ENCODE measurements at places on chromosomes 6 and 20. TPM values are rescaled to one million over a fixed set of nuclear protein-coding genes. Genes with fewer than 3 reads are reported as not detected.

Gene ACTR5
- total RNA-seq = 7.9 TPM

Gene C2
- total RNA-seq = 3.2 TPM

Gene ARHGAP40
- 3.2 TPM for total RNA-seq

Gene RIPOR2
- total RNA-seq = 2.3 TPM

Gene EDEM2
- total RNA-seq = 27.4 TPM

Gene RFX6
- not detected for total RNA-seq

- no peak for DNase-seq
Measured at GRCh38 chr6:145629478-145629877, 105.8 kb downstream of the EPM2A start.

DNA sequence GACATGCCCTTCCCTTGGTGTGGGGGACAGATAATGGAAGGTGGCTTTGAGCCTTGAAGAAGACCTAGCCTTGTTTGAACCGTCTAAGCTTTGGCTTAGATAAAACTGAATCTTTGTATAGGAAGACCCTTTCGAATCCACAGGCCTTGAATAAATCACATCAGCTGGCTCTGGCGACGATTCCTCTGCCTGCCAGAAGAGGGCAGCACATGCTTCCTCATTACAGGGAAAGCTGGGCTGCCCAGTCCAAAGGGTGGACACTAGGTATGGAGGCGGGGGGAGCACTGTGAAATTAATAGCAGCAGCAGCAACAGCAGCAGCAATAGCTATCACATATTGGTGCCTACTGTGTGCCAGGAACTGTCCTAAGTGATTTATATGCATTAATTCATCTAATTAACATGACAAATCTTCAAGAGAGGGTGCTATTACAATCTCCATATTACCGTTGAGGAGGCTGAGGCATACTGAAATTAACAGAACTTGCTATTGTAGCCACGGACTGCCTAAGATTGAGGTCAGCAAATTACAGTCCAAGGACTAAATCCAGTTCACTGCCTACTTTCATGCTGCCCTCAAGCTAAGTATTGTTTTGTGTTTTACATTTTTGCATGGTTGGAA is 85.1 kb downstream of the CLIC5 start:
- DNase-seq = peak; percentile 56

- DNase-seq = no peak
Measured at GRCh38 chr20:50333812-50334211, 143.2 kb downstream of the CEBPB start.

DNA sequence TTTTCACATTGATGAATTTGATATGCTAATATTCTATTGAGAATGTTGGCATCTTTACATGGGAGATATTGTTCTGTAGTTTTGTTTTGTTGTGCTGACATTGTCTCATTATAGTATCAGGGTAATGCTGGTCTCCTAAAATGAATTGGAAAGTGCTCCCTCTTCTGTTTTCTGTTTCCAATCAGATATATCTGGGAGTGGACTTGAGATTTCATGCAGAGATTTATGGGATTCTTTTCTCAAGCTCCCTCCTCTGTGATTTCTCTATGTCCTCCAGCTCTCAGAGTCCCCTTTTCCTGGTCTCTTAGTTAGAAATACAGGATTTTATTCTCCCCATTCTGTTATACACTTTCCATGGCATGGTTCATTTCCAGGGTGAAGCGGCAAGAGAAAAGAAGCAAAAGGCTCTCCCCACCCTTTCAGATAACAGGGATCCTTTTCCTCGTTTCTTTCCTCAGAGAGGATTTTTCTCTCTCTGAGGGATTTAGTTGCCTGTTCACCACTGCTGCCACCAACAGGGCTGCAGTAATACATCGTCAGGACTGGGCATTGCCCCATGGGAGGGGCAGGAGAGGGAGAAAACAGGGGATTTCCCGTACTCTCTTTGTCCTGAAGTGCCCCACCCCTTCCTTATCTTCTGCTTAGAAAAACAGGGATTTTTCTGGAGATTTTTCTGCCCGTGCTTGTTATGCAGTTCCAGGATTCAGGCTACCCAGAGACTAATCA is 59.3 kb upstream of the STMND1 start:
- DNase-seq = peak; percentile 80

GRCh38 chr20:23230766-23231385 is 119.7 kb upstream of the NXT1 start:
- no peak for DNase-seq

DNA sequence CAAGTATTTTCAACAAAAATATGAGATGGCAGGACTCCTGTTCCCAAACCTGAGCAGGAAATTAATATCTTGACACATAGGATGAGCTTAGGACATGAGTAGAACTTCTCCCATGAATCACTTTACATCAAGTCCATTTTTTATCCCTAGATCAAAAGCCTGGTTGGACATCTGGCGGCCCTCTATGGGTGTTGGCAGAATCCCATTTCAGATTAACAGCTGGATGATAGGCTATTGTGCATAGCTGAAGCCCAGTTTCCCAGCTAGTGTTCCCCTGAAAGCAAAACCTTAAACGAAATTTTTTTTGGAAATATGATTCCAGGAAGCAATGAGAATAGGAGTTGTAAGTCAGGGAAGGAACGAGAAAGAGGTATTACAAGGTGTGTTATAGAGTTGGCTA is 449.4 kb upstream of the CHD6 start:
- no peak for DNase-seq

- DNase-seq = no peak
Measured at GRCh38 chr6:87656857-87657256, 45.2 kb downstream of the AKIRIN2 start.

GRCh38 chr6:44837255-44837654 is 449.7 kb downstream of the CDC5L start:
- DNase-seq = no peak

DNA sequence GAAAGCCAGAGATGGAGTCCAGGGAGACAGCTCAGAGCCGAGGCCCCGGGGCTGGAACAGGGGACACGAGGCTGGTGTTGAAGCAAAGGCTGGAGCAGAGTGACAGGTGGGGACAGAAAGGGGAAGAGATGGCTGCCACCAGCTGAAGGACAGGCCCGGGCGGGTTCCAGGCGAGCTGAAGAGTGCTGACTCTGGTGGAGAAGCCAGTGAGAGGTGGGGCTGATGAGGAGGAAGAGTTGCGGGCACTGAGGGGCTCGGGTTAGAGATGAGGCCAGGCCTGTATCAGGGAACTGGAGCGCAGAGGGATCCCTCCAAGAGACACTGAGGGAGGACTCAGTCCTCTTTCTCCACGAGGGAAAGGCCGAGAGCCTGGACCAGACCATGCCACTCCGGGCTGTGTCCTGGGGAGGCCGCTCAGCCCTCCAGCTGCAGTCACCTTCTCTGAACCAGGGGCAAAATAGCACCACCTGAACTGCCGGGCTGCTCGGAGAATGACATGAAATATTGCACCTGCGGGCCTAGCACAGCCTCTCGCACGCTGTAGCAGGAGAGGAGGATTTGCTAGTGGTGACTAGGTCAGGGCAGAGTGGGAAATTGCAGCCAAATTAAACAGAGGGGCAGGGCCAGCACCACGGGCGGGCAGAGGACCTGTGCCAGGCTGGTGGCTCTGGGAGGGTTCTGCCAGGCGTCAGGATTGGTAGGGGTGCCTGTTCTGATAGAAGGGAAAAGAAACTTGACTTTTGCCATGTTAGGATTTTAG is 175.9 kb downstream of the ZDHHC14 start:
- no peak for DNase-seq

DNA sequence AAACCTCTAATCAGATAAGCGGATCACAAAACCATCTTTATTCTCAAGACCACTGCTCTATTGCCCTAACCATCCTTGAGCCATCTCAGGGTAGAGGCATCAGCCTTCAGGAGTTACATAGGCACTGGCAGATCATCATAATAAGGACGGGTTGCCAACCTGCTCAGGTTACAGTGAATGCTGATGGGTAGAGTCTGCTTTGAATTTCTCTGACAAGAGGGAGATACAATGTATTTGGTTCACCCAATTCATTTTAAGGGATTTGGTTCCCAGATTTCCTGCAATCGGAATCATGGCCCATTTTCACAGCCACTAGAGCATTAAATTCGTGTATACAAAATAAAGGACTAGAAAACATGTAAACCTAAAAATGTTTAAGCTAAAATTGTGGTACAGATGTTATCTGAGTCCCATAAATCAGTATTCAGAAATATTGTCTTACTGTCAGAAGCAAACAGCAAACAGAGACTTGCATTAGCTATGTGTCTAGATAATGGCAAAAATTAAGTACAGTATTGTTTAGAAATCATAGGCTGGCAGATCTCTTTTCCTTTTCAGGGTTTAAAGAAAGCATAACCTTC is 41.9 kb upstream of the TMEM170B start:
- DNase-seq = no peak

- DNase-seq = peak; percentile 39
Measured at GRCh38 chr20:36091561-36092397, 62.8 kb upstream of the EPB41L1 start.

- no peak for DNase-seq
Measured at GRCh38 chr6:21610341-21610740, 16.8 kb downstream of the SOX4 start.

- DNase-seq = peak; percentile 78
Measured at GRCh38 chr6:138593124-138593877, 94.0 kb upstream of the NHSL1 start.

DNA sequence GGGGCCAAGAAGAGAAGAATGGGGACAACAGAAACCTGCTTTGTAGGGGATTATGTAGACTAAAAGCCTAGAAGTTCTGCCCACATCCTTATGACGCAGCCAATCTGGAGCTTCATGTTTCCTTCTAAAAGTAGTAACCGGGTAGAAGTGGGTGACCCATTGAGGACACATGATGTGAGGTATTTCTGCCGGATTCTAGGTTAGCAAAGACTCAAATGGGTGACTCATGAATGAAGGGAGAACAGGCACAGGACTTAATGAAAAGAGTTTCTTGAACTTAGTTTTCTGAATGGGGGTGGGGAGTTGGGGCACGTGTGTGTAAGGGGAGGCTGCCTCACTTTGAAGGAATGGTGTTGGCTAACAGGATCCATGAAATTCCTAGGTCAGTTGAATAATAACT is 68.8 kb downstream of the CDS2 start:
- DNase-seq = no peak

DNA sequence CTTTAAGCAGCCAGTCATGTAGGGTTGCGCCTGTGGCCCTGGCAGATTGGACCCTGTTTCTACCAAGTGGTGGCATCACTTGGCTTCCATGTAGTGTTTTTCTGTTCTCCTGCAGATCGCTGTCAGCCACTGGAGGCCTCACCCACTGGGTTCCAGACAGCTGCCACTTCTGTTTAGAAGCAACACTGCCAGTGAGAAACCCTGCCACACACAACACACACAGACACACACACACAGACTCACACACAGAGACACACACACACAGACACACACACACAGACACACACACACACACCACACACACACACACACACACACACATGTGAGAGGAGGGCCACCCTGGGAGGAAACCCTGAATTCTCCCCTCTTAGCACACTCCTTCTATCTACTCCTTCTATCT is 51.8 kb downstream of the UTRN start:
- DNase-seq = no peak

DNA sequence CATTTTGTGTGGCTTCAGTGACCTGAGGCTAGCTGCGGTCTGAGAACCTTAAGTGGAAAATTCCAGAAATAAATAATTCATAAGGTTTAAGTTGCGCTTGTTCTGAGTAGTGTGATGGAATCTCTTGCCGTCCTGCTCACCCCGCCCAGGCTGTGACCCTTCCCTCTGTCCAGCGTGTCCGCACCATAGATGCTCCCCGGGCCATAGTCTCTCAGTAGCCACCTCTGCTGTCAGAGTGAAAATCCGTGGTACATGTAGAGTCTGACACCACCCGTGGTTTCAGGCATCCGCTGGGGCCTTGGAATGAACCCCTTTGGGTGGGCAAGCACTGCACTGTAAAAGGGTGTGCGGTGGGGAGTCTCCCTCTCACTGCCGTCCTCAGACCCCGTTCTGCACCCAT is 11.7 kb downstream of the UNC93A start:
- no peak for DNase-seq
